Osteoblast (primary cell): ENCODE measurements at places on chromosomes 4 and X.

- H3K27me3 ChIP-seq, result peaks cover 42% of the 10 kb centered on the region
Observed at GRCh38 chrX:69077895-69078455, 87.3 kb downstream of the PJA1 start.

DNA sequence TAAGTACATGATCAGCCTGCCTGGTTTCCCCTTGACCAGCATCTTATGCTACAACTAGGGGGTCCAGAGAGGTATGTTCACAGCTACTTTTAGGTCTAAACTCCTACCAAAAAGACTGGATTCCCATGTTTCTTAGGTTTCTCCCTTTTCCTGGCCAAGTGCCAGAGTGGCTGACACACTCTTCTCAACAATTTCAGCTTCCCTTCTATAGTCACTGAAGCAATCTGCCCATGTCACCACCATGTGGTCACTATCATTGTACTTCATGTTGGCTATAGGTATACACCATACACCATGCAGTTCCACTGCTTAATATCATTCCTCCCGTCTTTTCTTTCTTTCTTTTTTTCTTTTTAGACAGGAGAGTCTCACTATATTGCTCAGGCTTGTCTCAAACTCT lies 66.9 kb downstream of the KLHL13 start:
- H3K4me1 ChIP-seq, result no peaks in the 10 kb centered on the region
- H3K4me3 ChIP-seq, result no peak overlapping the region
- H3K27me3 ChIP-seq, result no peaks in the 10 kb centered on the region
- no peak for DNase-seq

DNA sequence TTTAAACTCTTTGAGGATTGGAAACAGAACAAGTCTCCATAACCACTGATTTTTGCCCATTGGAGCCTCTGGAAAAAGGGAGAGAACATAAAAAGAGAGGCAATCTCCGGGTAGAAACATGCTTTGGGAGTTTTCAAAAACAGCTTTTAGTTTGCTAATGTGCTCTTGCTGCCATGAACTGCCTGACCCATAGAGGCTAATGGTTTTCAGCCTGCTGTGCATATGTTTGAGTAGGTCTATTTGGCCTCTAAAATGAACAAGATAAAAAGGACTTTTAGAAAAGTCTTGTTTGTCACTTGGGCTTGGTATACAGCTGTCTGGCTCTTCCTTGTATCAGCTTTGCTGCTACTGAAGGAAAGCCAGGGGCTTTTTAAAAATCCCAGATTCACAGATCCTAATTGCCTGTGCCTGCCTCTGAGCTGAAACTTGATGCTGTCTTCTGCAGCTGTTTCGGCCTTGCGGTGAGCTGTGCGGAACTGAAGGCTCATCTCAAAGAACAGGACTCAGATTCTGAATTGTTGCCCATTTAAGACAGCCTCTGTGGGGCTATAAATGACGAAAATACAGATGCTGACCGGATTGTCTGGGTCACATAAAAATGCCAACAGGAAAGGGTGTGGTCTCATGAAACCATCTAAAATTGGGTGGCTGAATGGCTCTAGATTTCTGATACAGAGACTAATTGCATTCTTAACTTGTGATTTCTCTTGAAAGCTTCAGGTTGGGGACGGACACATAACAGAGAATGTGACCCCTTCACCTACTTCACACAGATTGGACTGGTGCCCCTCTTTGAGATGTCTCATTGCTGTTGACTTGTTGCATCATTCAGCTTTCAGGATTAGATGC lies 18.4 kb upstream of the ZNF41 start:
- H3K4me1 ChIP-seq, result peaks cover 25% of the 10 kb centered on the region
- peak; percentile 49 for DNase-seq
- no peaks in the 10 kb centered on the region for H3K36me3 ChIP-seq
- peak overlapping the region; percentile 18 for H3K4me3 ChIP-seq

GRCh38 chr4:168536448-168536847 lies 39.6 kb downstream of the PALLD start:
- peaks cover 19% of the 10 kb centered on the region for H3K4me1 ChIP-seq
- H3K36me3 ChIP-seq, result no peaks in the 10 kb centered on the region
- peak overlapping the region; percentile 51 for H3K4me3 ChIP-seq
- H3K27me3 ChIP-seq, result no peaks in the 10 kb centered on the region
- peak overlapping the region; percentile 45 for H3K27ac ChIP-seq

GRCh38 chrX:50805276-50805675 lies 8.7 kb downstream of the SHROOM4 start:
- no peaks in the 10 kb centered on the region for H3K4me1 ChIP-seq
- H3K27ac ChIP-seq, result no peak overlapping the region
- peaks cover 3% of the 10 kb centered on the region for H3K27me3 ChIP-seq
- H3K36me3 ChIP-seq, result no peaks in the 10 kb centered on the region
- H3K4me3 ChIP-seq, result no peak overlapping the region
- no peak for DNase-seq

DNA sequence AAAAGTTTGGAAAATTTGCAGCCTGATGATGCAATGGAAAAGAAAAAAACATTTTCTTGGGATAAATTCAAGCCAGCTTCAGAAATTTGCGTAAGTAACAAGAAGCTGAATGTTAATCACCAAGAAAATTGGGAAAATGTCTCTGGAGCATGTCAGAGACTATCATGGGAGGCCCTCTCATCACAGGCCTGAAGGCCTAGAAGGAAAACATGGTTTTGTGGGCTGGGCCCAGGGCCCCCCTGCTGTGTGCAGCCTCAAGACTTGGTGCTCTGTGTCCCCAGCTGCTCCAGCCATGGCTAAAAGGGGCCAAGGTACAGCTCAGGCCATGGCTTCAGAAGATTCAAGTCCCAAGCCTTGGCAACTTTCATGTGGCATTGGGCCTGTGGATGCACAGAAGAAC lies 1049.8 kb upstream of the GRIA3 start:
- H3K27me3 ChIP-seq, result no peaks in the 10 kb centered on the region
- no peaks in the 10 kb centered on the region for H3K4me1 ChIP-seq
